ENCODE measurements at places on chromosomes 11 and 22. TPM values are rescaled to one million over a fixed set of nuclear protein-coding genes. Genes with fewer than 3 reads are reported as not detected.

DNA sequence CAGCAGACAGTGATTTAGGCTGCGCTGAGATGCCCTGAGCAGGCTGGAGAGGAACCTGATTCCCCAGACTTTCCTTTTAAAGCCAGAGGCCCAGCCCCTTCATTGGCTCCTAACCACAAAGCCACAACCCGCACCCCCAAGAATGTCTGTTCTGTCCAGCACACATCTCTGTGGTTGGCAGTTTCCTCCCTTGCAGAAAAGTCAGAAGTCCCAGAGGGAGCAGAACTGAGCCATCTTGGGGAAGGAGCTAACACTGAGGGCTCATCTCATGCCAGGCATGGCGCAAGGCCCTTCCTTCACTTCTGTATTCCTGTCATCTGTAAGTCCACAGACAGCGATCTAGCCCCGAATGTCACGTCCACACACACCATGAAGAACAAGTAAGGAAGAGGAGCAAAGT is 97.1 kb upstream of the SYT13 start:
- DNase-seq = no peak

GRCh38 chr11:106813806-106814205 is 204.5 kb downstream of the GUCY1A2 start:
- DNase-seq = no peak

- DNase-seq = no peak
These were observed 176.4 kb downstream of the SHANK2 start for GRCh38 chr11:71075871-71076420.

GRCh38 chr11:41714101-41714500 is 254.6 kb upstream of the LRRC4C start:
- DNase-seq = no peak

DNA sequence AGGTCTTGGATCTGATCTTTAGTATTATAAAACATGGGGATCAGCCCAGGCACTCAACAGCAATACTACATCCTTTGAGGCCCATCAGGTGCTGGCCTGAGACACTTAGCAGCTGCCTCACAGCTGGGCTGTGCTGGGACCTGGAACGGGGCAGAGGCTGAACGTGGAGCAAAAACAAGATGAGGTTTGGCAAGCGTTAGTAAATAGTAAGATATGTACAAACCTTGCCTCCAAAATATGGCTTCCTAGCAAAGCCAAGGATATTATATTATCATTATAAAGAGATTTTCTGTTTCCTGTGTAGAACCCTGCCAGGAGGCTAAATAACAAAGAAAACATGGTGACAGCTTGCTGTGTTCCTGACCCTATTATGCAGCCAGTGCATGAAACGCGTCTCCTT is 60.0 kb upstream of the SPON1 start:
- no peak for DNase-seq

GRCh38 chr22:27241430-27242321 is 559.9 kb downstream of the MN1 start:
- DNase-seq = no peak

DNA sequence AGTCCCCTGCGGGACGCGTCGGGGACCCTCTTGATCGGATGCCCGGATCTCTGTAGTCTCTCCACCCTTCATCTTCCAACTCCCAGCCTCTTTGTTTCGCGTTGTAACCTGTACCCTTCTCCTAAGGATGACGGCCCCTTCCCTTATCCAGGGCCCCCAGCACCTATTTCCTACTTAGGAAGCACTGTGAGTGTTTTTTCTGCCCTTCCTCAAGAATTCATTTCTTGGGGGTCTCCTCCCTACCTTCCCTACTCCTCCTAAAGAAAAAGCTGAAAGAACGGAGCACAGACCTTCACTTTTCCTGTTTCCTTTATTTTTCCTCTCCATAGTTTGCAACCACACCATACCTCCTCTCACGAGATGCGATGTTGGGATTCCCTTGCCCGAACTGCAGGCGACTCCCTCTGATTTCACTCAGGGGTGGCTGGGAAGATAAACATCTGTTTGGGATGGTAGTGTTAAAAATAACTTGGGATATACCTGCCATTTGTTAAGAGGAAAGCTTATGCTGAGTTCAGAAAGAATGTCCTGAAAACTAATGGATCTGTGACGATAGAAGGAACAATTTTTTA is 593 bp downstream of the FAM118B start:
- no peak for DNase-seq

DNA sequence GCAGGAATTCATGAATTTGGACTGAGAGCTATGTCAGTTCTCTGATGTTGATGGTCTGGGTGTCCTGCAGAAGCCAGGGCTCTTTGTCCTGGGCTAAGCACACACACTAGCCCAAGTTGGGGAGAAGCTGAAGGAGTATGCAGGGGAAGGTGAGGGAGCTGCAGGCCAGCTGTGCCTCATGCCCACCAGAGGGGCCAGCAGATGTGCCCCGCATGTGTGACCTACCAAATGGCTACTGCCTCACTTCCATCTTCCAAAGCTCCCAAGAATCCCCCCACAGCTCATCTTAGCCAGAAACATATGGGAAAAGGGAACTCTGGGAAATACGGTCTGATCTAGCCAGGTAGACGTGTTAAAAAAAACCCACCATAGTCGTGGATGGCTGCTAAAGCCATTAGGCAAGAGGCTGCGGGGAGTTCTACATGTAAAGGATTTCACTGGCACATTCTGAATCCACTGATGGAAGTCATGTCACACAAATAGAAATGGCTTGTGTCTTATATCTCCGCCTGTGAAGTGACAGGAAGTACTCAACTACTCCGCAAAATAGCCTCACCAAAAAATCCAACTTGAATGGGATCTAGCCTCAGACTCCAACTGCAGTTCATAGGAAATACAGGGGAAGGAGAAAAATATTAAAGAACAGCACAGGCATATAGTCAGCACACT is 96.3 kb upstream of the CLMP start:
- DNase-seq = no peak

DNA sequence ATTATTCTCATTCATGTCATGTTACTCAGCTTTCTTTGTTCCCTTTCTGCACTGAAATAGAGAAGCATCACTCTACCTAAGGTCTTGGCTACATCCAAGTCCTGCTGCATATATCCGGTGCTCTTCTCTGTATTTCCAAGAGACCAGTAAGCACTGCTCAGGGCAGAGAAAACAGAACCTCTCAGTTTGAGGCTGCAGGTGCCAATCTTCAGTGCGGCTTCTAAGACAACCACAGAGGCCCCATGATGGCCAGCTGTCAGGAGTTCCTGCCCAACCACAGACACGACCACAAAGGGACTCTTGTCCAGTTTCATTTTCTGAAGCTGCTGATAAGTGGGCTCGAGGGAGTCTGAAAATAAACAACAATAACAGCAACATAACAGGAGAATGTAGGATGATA is 378.4 kb upstream of the PITPNB start:
- DNase-seq = no peak

- no peak for DNase-seq
These were observed 5.4 kb upstream of the MMP8 start for GRCh38 chr11:102729849-102730815.

DNA sequence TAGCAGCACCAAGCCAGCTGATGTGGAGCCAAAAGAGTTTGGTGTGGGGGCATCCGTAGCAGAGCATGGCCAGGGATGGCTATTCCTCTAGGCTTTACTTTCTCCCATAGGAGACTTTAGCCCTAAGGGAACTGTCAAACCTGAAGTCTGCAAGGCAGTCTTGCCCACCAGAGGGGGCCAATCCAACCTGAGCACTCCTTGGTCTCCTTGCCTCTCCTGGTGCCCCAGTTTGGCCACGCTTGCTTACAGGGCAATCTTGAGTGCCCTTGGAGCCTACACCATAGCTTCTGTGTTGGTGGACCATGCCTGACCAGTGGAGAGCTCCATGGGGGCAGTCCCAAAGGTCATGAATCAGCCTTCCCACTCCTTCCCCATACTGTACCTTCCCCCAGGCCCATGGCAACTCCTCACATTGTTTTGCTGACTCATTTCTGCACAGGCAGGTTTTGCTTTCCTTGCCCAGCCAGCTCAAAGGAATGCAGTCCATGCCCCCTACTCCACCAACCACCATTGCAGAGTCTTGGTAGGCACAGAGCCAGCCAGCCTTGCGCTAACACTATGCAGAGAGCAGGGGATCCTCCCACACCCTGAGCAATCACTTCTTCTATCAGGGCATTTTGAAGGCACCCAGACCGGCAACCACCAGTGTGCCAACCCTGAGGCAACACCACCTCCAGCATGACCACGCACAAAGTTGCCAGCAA is 1421.2 kb upstream of the RAG2 start:
- DNase-seq = no peak

DNA sequence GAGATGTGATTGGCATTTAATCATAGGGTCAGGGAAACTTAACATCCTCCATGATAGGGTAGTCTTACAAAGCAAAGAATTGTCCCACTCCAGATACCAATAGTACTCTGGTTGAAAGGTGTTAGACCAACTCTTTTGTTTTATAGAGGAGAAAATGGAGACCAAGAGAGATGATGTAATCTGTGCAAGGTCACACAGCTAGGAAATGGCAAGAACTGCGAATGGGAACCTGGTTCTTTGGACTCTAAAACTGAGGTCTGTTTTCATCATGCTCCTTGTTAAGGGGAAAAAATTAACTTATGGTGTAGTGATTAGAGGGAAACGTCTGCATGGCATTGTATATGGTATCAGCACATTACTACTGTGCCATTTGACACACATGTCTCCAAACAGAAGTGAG is 171.1 kb downstream of the COMMD9 start:
- DNase-seq = no peak

DNA sequence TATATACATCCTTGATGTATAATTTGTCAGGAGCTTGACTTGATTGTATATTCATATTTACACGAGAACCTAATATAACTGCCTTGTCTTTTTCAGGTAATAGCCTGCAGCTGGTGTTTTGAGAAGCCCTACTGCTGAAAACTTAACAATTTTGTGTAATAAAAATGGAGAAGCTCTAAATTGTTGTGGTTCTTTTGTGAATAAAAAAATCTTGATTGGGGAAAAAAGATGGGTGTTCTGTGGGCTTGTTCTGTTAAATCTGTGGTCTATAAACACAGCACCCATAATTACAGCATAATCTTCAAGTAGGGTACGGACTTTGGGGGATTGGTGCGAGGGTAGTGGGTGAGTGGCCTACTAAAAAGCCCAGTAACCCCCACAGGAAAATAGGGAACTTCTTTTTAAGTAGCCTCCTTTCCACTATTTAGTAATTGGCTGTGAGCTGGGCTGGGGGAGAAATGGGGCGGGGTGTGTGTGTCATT is 7.5 kb downstream of the MALAT1 start:
- no peak for DNase-seq

GRCh38 chr11:8102965-8103364 is 22.0 kb downstream of the TUB start:
- no peak for DNase-seq

Gene TOMM22
- total RNA-seq = 35.3 TPM

Gene DEFB108B
- total RNA-seq = not detected

Gene NXPE2
- 0.71 TPM for total RNA-seq

Gene PIK3IP1
- total RNA-seq = 58.5 TPM

Gene OR4S1
- total RNA-seq = not detected

Gene FOLH1
- 32.5 TPM for total RNA-seq

Gene C22orf42
- total RNA-seq = not detected

Gene GRAP2
- total RNA-seq = 7.5 TPM

Gene ELMOD1
- 0.36 TPM for total RNA-seq
